ENCODE measurements at places on chromosomes 13 and 19. TPM values are rescaled to one million over a fixed set of nuclear protein-coding genes. Genes with fewer than 3 reads are reported as not detected.

DNA sequence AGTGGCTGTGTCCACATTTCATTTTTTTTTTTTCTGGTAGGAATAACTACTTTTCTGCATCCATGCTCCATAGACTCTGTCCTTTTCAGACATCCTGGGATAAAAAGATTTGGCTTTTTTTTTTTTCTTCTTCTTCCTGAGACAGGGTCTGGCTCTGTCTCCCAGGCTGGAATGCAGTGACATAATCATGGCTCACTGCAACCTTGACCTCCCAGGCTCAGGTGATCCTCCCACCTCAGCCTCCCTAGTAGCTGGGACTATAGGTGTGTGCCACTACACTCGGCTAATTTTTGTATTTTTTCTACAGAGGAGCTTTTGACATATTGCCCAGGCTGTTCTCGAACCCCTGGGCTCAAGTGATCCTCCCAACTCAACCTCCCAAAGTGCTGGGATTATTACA lies 4.1 kb upstream of the ICAM3 start:
- no peak for DNase-seq

ZNF112 gene
- 5.4 TPM for total RNA-seq

GRCh38 chr13:67071918-67072598 lies 158.1 kb downstream of the PCDH9 start:
- DNase-seq, result no peak

DNA sequence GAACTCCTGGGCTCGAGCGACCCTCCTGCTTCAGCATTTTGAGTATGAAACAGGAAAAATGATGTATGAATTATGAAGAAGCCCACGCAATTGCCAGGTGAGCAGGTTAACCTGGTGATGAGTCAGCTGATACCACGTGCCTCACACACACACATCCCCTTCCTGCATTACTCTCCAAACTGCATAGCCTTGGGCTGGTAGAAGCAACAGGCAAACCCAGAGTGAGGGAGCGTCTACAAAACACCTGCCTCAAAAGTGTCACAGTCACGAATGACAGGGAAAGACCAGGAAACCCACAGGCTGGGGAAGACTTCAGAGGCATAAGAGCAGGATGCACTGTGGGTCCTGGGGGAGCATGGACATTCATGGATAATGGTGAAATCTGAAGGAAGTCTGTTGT lies 192.8 kb upstream of the IRS2 start:
- DNase-seq, result no peak

LACC1 gene
- 3.9 TPM for total RNA-seq

PNMA8A gene
- 9.4 TPM for total RNA-seq

PLIN5 gene
- total RNA-seq, result 44.2 TPM

DNA sequence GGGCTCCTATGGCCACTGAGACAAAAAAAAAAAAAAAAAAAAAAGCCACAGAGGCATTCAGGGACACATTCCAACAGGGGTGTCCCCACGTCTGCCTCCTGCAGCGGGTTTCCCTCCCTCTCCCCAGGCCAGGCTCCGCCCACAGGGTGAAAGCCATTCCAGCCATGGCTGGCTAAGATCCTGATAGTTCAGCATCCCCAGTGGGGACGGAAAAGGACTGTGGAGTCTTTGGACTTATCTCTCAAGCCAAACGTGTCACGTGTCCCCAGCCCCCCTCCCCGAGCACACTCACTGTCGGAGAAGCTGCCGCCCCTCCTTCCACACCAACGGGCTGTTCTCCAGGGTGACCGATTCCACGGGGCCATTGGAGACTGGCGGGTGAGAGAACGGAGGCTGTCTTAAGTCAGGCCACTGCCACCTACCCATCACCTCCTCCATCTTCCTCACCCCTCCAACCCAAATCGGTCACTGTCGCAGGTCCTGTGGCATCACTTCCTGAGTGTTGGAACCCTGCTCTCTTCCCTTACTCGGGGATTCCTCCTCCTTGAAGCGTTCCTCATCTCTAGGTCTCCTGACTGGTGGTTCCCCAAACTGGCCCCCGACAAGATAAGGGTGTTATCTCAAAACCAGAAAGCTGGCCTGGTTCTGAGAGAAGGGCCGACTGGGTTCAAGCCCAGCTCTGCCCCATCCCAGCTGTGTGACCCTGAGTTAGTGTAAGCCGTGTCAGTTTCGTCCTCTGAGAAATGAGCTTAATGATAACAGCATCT lies 9.1 kb upstream of the FKRP start:
- DNase-seq, result peak; percentile 74

GRCh38 chr19:28169168-28169887 lies 1043.6 kb downstream of the UQCRFS1 start:
- DNase-seq, result no peak

GRCh38 chr19:10861103-10861651 lies 10.2 kb upstream of the CARM1 start:
- DNase-seq, result no peak

DNA sequence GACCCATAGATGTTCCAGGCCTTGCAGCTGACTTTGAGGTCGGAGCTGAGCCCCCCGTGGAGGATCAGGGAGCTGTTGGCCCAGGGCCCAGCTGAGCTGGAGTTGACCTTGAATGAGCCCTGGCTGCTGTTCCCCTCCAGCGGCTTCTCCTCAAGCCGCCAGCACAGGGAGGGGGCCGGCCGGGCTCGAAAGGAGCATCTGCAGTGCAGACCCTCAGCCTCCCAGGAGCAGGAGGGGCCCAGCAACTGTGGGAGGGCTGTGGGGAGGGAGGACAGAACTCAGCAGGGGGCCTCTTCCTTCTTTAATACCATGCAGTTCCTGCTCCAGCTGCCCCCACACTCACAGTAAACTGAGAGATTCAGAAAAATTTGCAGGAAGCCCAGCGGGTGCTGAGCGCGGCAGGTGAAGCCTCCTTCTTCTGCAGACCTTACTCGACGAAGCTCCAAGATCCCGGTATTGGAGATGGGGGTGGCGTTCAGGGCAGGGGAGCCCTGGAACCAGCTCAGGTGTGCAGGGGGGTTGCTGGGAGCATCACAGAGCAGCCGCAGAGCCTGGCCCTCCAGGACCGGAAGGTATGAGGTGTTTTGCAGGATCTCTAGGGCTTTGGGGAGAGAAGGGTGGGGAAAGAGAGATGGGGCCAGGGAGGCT lies 2.6 kb downstream of the SIGLEC5 start:
- no peak for DNase-seq

GRIK5 gene
- 5.4 TPM for total RNA-seq
